ENCODE measurements at places on chromosomes 16 and 17. TPM values are rescaled to one million over a fixed set of nuclear protein-coding genes. Genes with fewer than 3 reads are reported as not detected.

Gene CD300LB
- not detected for total RNA-seq

Gene GNG13
- total RNA-seq: not detected

Gene CENPN
- total RNA-seq: 38.3 TPM

Gene EVPLL
- not detected for total RNA-seq

Gene RCVRN
- not detected for total RNA-seq

Gene TSPAN10
- 0.49 TPM for total RNA-seq

Gene DNAAF8
- total RNA-seq: 0.55 TPM

Gene SPATA22
- not detected for total RNA-seq

Gene UBTF
- 34.2 TPM for total RNA-seq

Gene SEPTIN12
- total RNA-seq: not detected

Gene DHX8
- total RNA-seq: 26.2 TPM

Gene NOG
- total RNA-seq: 1.4 TPM

Gene ABCA6
- 0.04 TPM for total RNA-seq

Gene BCKDK
- total RNA-seq: 58.3 TPM

Gene KCNG4
- not detected for total RNA-seq

Gene SLFN12
- 6.3 TPM for total RNA-seq

Gene IL17C
- not detected for total RNA-seq

Gene COPZ2
- 16.6 TPM for total RNA-seq

Gene CENPV
- 12.0 TPM for total RNA-seq

Gene WFDC1
- not detected for total RNA-seq
